ENCODE measurements at places on chromosomes 1 and 21.

DNA sequence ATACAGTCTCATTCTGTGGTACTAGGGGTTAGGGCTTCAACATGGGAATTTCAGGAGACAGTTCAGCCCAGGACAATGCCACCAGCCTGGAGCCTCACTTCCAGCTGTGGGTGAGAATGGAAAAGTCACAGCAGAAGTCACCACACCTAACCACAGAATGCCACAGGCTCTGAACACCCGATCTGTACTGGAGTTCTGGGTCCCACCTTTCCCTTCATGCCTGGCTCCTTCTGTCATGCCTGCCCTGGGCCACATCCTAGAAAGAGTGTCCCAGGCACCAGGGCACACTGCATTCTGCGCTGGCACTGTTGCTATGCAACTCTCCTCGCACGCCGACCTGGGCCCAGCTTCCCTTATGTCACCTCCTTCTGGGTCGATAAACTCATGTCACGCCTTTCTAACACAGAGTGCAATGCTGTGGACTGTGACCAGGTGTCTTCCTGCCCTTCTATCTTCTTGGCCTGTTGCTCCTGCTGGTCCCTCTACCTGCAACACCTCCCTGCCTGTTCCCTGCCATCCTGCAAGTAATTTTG lies 21.2 kb downstream of the RCSD1 start:
- no peak for DNase-seq

- no peak for DNase-seq
Measured at GRCh38 chr1:236951672-236952071, 52.6 kb downstream of the MT1HL1 start.

DNA sequence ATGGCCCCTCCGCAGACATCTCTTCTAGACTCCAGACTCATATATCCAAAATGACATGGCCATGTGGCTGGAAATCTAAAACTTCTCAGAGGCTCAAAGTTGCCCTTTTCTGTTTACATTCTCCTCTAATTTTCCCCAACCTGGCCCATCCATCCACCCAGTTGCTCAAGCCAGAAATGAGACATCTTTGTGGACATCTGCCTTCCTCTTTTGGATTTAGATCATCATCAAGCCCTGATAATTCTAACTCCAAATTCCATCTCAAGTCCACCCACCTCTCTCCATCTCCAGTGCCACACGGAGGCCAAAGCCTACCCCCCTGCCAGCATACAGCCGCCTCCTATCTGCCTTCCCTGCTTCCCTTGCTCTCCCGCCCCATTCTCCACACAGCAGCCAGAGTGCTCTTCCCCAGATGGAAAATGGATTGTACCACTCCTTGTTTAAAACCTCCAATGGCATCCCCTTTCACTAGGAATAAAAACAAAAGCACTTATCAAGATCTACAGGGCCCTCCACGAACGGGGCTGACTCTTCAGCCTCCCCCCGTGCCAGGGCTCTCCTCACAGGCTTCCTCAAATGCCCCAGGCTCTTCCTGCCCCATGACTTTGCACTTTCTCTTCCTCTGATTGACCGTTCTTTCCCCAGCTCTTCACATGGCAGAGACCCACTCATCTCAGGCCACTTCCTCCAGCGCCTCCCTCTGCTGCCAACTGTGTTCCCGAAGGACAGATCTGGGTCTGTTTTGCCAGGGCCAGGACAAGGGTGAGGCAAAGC lies 40.1 kb downstream of the SYT6 start:
- no peak for DNase-seq

DNA sequence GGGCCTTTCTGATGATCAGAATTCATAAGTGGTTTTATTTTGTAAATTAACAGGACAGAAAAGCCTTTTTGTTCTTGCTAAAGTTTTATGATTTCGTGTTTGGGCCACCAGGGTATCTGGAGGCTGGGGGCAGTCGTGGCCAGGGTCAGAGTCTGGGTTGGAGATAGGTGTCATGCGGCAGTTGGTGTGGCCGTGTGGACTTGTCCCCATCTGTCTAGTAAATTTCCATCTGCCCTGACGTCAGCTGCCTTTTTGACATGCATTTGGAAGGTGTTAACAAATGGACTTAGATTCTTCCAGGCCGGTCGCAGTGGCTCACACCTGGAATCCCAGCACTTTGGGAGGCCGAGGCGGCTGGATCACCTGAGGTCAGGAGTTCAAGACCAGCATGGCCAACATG lies 56.8 kb downstream of the SKI start:
- no peak for DNase-seq

GRCh38 chr1:57162607-57163261 lies 196.9 kb upstream of the C8B start:
- no peak for DNase-seq

DNA sequence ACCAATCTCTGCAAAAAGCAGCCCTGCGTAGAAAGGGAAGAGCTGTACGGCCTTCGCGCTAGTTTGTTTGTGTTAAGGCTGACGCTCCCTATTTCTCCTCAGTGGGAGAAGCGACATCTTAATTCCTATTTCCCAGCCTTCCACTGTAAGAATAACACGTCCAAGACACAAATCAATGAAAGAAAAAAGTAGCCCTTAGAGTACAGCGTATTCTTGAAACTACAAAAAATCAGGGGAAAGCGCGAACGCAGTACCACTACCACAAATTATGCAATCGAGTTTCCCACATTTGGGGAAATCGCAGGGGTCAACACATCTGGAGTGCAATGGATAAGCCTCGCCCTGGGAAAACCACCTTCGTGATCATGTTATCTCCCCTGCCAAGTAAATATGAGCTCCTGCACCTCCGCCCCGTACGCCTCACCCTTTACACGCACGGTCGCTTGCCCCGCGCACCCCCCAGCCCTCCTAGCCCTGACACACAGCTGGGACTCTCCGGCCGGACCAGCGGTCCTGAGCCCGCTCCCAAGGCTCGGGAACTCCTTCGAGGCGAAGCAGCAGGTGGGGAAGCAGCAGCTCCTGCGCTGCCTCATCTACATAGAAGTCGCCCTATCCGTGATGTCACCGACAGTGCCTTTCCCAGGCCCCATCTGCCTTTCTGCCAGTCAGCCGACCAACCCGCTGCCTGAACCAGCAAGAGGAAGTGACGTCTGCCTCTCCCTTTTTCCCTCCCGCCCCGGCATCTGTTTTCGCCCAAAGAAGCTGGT lies 94.7 kb downstream of the PPIAL4G start:
- peak; percentile 8 for DNase-seq

All from NCI-H69 (cell line).